ENCODE measurements at places on chromosomes 1 and 21.

- no peak for DNase-seq
These were observed 38.3 kb upstream of the OSBPL9 start for GRCh38 chr1:51578383-51579109.

DNA sequence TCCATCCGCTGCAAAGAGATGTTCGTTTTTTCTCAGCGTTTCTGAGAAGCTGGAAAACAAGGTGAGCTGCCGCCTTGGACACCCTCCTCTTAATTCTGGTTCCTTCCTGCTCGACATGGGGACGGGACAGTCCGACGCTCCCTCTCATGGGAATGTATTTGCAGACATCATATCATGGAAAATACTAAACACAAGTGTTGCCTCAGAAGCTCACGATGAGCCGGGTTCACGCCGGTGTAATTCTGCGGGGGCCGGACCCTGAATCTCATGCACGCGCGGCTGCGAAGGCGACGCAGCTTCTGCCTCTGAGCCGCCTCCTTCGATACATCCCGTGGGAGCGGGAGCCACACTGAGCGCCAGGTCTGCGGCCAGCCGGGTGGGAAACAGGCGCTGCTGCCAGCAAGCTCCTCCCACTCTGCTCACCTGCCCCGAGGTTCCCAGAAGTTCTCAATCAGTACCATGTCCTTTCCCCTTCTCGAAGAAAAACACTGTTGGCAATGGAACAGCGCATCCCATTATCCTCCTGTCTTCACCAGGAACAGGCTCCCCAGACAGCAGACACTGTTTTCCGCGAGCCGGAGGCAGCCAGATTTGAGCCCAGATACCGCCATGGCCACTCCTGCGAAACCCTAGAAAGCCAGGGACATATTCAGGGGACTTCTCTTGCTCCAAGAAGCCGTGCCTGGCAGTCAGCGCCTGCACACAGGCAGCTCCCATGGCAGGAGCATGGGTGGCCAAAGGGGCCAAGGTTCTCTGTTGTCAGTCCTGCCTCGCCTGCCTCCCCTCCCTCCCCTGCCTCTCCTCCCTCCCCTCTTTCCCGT lies 98.0 kb downstream of the WDR4 start:
- no peak for DNase-seq

DNA sequence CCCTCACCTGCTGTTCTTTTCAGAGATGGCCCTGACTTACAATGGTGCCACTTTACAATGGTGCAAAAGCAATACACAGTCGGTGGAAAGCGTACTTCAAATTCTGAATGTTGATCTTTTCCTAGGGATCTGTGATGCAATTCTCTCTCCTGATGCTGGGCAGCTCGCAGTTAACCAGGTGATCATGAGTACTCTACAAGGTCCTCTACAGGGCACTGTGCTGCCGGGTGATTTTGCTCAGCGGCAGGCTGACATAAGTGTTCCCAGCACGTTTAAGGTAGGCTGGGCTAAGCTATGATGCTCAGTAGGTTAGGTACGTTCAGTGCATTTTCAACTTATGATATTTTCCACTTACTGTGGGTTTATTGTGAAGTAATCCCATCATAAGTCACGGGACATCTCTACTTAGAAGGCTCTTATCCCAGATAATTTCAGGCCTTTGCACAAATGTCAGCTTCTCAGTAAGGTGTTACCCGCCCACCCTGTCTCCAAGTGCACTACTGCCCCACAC lies 126.5 kb downstream of the KCNN3 start:
- DNase-seq, result no peak

- DNase-seq, result no peak
These were observed 80.1 kb upstream of the ATF3 start for GRCh38 chr1:212528501-212528900.

DNA sequence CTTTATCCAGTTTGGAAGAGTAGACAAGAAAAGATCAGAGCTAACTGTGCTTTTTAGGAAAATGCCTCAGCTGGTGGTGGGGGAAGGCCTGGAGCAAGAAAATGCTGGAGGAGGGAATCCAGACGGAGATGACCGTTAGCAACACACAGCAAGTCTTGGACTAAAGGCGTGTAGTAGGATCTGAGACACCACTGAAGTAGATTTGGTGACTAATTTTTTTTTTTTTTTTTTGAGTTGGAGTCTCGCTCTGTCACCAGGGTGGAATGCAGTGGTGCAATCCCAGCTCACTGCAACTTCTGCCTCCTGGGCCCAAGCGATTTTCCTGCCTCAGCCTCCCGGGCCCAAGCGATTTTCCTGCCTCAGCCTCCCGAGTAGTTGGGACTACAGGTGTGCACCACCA lies 41.2 kb downstream of the LPAR3 start:
- DNase-seq, result peak; percentile 77

- DNase-seq, result no peak
These were observed 3.4 kb upstream of the USF1 start for GRCh38 chr1:161048949-161049722.

DNA sequence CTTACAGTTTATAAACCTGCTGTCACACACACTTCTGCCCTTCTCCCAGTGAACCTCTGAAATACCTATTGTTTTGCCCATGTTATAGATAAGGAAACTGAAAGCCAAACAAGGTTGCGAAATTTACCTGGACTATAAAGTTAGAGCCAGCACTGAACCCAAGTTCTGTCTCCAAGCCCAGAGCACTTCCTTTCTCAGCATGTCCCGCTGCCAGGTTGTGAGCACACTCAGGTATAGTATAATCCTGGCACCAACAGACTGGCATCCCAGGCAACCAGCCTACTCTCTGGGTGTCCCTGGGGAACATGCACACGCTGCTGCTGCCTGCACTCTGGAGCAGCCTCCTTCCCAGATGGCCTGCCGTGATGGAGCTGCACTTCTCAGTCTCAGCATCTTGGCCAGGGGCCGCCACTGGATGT lies 45.1 kb downstream of the PGBD5 start:
- DNase-seq, result no peak

DNA sequence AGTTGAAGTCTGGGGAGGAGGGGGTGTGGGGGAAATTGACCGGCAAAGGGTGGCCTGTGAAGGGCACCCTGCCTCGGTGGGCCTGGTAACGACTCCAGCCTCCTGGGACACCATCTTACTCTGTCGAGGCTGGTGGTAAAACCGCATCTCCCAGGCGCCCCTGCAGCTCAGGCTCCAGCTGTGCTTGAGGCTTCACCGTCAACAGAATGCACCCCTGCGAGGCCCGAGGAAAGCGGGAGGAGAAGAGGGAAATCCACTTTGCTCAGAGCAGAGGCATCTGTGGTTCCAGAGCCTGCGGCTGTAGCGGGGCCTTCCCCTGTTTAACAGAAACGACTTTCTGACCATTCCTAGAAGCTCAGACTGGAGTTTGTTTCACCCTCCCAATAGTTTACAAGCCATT lies 165.6 kb downstream of the NPHP4 start:
- DNase-seq, result no peak

Data from brain microvascular endothelial cell (primary cell).